Naive B cell (primary cell): ENCODE measurements at places on chromosomes 11 and 22. TPM values are rescaled to one million over a fixed set of nuclear protein-coding genes. Genes with fewer than 3 reads are reported as not detected.

NCF4 gene
- 96.0 TPM for polyA plus RNA-seq

GRAMD1B gene
- not detected for polyA plus RNA-seq

SHANK2 gene
- polyA plus RNA-seq: not detected

MMP27 gene
- polyA plus RNA-seq: not detected

DNA sequence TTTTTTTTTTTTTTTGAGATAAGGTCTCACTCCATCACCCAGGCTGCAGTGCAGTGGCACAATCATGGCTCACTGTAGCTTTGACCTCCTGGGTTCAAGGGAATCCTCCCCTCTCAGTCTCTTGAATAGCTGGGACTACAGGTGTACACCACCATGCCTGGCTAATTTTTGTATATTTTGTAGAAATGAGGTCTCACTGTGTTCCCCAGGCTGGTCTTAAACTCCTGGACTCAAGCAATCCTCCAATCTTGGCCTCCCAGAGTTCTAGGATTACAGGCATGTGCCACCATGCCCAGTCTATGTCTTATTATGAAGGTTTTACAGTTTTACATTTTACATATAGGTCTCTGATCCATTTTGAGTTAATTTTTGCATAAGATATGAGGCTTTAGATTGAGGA lies 20.4 kb upstream of the MAPK1 start:
- no peak for DNase-seq

- DNase-seq: no peak
Observed at GRCh38 chr11:71927820-71928736, at the start of gene XNDC1N. TSS of gene XNDC1N (minus strand) at chr11:71928594. CDS start at chr11:71923353, 5,241 bp downstream.

DNA sequence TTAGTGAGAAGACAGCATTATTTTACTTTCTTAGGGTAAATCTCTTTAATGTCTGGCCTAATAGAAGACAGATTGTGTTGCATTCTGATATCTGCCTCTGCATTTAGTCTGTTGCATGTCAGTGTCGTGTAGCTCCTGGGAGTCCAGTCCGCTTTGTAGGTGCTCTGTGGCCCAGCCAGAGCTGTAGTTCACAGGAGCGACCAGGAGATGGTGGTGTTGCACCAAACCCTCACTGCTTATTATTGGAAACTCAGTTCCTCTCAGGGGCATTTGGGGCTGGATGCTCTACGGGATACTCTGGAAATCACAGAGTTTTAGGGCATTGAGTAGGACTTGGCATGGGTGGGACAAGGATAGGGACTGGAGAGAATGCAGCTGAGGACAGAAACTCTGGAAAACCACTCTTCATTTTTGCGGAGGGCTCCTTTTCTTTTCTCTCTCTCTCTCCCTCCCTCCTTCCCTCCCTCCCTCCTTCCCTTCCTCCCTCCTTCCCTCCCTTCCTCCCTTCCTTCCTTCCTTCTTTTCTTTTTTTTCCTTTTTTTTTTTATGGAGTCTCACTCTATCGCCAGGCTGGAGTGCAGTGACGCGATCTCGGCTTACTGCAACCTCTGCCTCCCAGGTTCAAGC lies 21.7 kb downstream of the MIAT start:
- peak; percentile 43 for DNase-seq

- no peak for DNase-seq
Observed at GRCh38 chr11:1006762-1007161, 29.8 kb downstream of the MUC6 start.

GRCh38 chr11:129639300-129639699 lies 176.3 kb upstream of the TMEM45B start:
- DNase-seq: no peak

DNA sequence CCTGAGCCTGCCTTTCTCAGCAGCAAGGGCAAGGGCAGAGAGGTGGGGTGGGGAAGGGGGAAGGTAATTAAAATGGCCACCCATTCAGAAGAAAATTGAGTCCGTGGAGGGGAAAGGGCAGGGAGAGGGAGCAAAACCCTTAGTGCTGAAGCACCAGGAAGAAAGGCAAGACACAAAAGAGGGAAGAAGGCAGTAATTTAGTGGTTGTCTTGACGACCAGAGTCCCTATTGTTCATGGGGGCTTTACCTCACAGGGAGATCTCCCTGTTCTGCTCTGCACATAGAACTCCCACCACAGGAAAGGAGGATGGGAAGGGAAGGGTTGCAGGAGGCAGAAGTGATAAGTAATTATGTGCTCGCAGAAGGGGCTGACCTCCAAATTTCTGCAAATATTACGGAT lies 23.4 kb downstream of the SNX19 start:
- DNase-seq: no peak

GRCh38 chr22:22933807-22934542 lies 46.4 kb downstream of the IGLL5 start:
- no peak for DNase-seq

DNA sequence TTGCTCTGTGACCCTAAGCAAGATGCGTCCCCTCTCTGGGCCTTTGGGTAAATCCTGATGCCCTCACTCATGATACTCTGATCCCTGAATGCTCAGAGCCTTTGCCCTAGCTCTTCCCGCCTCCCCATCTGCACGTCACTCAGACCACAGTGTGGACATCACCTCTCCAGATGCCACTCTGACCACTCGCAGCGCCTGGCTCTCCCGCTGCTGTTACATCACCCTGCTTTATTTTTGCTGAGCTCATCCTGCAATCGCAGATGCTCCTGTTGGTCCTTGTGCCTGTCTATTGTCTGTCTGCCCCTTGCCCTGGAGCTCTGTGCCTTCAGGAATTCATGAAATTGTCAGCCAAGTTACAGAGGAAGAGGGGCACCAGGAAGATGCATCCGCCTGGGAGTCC lies 5.5 kb downstream of the OSM start:
- no peak for DNase-seq

DNA sequence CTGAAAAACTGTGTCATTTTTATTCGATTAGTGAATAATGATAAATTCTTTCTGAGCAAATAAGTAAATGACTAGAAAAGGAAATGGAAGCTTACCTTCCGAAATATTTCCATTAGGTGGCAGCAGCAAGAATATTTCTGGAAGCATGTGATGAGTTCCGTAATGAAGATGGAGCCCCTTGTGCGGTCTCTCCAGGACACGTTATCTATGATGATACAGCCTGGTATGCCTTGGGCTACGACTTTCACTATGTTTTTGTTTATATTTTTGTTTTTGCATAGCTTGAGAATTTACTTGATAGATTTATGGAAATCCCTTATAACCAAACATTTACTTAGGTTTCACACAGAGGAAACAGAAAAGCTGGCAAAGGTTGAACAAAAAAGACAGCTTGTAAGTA lies 25.7 kb downstream of the CASP5 start:
- no peak for DNase-seq

DNA sequence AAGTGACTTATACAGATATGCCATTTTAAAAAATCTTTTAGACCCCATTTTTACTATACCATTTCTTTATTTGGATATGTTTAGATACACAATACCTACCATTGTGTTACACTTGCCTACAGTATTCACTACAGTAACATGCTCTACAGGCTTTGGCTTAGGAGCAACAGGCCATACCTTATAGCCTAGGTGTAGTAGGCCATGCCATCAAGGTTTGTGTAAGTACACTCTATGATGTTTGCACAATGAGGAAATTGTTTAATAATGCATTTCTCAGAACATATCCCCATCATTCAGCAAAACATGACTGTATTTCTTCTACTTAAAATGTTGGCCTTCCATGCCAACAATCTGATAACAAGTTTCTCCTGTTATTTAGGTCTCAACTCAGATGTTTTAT lies 1559.5 kb upstream of the TENM4 start:
- no peak for DNase-seq

- peak; percentile 90 for DNase-seq
Observed at GRCh38 chr11:59283825-59284772, 71.4 kb upstream of the MPEG1 start.

DNA sequence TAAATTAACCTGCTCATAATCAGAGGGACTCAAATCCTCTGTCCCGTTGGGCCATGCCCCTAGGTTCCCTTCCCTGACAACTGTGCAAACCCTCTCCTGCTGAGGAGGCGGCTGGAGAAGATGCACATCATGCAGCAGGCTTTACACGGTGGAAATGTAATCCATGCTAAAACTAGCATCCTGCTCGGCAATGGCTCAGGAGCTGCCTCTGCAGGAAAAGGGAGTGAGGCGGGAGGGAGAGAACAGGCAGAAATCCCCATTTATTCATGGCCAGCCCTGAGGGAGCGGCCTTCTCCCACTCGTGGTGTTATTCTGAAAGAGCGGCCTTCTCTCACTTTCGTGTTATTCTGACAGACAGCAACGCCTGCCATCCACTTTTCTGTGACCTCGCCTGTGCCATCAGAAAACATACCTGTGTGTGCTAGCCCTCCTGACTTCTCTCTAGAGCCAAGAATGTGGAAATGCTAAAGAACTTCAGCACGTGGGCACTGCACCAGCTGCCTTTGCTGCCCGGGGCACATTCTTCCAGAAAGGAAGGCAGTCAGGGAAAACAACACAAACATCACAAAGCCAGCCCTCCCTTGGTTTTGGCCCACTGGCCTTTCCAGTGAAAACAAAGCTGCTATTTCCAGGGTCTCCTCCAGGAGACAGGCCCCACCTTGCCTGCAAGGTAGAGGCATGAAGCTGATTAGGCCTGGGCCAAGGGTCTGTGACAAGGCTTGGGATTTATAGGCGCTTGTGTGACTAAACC lies 62.9 kb upstream of the BID start:
- no peak for DNase-seq

DNA sequence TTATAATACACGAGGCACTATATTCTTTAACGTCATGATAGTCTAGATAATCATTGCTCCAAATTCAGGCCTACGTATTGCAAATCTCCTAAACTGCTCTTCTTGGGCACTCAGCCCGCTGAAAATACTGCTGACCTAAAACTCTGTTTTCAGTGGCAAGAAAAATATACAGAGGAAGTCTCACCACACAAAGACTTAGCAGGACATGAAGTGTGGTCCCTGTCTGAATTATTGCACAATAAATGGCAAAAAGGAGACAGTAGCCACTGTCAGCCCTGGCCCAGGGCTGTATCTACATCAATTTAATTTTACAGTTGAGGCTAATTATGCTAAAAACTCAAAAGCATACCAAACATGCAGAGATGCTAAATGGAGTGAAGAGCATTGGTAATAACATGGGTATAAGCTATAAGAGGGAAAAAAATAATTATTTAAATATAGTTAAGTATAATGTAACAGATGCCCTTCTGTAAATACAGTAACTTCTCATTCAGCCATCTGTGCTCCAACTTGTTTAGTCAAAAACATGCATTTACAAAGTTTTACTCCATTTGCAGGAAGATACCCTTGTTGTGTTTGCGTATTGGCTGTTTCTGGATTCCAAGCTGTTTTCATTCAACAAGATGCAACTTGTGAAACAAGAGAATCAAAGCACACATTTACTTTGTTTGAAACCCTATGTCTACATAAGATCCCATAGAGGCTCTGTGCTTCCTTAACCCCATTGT lies 800.0 kb upstream of the LUZP2 start:
- DNase-seq: no peak

- no peak for DNase-seq
Observed at GRCh38 chr11:108500721-108501120, 2.5 kb upstream of the POGLUT3 start.
